Stimulated activated CD4-positive, alpha-beta T cell treated with anti-CD3 and anti-CD28 coated beads, Interleukin-4, amount 100 ng/mL, for 1 hour (primary cell): ENCODE measurements at places on chromosomes 11 and 22.

DNA sequence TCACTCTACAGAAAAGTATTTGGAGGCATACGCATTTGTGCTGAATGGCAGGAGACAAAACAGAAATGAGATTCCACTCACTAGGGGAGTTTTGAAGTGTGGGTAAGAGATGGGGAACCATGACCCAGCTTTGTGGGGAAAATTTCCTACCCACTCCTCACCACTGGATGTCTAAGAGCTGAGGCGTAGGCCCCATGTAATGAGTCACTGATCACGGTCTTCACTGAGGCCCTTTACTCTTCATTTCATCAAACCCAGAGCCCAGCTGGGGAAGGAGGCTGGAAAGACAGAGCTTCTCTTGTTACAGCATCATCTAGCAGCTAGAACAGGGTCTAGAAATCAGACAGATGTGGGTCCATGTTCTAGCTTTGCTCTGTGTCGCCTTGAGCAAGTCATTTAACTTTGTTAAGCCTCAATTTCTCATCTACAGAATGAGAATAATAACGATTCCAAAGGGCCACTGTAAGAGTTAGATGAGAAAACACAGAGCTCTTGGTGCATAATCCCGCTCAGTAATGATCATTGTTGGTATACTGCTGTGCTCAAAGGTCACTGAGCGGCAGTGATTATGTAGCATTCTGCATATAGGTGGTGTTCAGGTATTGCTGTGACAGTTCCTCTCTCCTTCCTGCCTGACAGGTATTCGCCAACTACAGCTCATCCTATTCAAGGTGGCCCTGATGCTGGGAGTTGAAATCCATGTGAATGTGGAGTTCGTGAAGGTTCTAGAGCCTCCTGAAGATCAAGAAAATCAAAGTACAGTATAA is 97.2 kb downstream of the MICAL2 start:
- peak; percentile 29 for DNase-seq

DNA sequence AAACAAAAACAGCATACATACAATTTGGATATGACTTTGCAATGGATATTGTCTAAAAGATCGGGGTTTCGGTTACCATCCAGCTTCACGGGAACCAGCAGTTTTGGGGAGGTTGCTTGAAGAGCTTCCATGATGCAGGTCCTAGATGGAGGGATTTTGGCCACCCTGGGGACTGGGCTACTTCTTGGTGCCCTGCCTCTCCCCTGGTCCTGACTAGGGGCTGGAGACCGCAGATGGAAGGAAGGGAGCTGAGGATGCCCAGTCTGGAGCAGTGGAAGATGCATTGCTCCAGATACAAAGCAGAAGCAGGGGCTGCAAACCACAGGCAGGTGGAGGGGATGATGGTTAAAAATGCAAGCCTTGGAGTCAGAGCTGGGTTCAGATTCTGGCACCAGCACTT is 13.5 kb downstream of the SOX10 start:
- DNase-seq = no peak

- DNase-seq = no peak
Observed at GRCh38 chr11:65782816-65783228, 2.0 kb upstream of the AP5B1 start.

DNA sequence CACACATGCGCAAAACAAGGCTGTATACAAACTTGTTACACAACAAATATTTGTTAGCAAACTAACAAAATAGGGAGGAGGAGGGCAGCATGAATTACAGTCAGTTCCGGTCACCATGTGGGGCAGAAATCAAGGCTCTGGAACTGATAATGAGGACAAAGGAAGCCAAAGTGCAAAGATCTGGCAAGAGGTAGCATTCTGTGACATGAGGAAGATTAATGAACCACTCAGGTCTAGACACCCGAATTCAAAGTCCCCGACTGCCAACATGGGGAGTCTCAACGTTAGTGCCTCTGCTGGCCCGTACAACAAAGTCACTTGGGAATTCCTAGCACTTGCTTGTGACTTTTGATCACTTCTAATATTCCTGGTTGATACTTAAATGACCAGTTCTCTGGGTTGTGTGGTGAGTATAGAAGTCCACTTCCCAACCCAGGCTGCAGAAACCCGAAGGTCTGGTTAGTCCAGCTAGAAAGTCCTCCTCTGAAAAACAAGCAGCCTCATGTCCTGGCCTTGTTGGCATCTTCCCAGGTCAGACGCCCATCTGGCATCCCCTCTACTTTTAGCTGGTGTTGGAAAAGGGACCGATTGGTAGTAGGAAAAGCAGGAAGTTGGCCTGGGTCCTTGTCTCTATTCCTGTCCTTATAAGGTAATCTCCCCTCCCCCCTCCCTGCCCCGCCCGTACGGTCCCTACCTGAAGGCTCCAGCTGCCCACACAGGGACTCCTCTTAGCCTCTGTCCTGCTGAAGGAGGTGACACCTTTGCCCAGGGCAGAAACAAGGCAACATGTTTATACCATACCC is 1.6 kb downstream of the SUN2 start:
- no peak for DNase-seq

DNA sequence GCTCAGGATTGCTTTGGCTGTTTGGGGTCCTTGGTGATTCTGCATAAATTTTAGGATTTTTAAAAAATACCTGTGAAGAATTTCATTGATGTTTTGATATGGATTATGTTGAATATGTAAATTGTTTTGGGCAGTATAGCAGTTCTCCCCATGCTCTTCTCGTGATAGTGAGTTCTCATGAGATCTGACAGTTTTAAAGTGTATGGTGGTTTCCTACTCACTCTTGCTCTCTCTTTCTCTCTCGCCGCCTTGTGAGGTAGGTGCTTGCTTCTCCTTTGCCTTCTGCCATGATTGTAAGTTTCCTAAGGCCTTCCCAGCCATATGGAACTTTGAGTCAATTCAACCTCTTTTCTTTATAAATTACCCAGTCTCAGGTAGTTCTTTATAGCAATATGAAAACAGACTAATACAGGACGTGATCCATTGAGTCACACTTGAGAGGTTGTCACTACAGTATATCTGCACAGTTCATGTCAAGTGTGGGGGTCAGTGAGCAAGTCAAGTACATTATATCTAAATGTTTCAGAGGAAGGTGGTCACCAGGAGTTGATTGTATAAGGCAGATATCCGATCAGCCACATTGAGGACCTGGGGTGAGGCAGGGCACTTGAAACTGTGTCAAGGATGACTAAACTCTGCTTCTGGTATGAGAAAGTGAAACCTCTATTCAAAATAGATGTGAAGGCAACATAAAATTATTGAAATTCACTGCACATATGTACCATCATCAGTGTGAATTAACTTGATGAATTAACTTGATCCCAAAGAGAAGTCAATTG is 70.7 kb upstream of the CCDC179 start:
- DNase-seq = no peak

DNA sequence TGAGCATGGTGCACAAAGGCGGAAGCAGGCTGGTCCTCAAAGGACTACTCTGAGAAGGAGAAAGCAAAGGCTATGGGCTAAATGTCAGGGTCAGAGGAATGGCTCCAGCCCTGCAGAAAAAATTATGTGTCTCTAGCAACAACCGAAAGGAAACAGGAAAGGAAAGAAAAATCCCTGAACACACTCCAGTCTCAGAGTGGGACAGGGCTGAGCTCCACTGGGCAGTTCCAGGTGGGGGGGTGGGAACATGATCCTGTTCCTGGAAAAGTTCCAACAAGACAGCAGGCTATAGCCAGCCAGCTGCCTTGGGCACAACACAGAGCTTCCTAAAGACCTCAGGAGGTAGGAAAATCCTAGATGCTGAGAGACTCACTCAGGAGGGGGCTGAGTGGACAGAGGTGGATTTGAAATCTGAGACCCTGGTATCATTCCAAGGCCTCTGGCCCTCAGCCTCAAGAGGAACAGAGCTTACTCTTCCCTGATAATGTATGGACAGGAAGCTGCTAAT is 1088.2 kb downstream of the TBC1D22A start:
- DNase-seq = no peak

- DNase-seq = peak; percentile 84
Observed at GRCh38 chr22:19891317-19892256, 36.9 kb upstream of the GNB1L start.

GRCh38 chr11:2453436-2453835 is 8.6 kb downstream of the KCNQ1 start:
- no peak for DNase-seq

GRCh38 chr11:78195917-78196560 is 7.3 kb downstream of the USP35 start:
- DNase-seq = no peak

DNA sequence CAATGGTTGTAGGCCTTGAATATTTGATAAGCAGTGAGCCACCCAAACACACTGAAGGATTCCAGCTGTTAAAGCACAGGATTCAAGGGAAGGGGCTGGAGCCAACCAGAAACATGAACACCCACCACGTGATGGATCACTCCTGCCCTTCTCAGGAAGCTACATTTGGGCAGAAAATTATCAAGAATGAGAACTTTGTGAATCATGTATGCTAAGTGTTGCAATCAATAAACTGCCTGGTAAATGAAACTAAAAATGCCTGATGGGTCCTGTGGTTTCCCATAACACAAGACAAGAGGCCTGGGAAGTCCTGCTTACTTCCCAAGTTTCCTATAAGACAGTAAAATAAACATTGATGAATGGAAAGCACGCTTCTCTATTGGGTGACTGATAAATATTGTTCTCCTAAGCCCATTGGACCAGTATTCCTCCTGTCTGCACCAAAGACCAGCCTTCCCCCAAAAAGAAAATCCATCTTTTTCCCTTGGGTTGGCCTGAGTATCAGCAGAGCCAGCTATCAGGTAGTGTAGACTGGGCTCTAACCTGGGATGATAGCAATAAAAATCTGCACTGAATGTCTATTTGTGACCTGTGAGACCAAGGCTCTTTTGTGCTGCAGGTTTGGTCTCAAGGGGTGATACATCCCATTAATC is 98.4 kb downstream of the CCDC83 start:
- no peak for DNase-seq

- no peak for DNase-seq
Observed at GRCh38 chr22:49076300-49077035, 751.2 kb downstream of the BRD1 start.

DNA sequence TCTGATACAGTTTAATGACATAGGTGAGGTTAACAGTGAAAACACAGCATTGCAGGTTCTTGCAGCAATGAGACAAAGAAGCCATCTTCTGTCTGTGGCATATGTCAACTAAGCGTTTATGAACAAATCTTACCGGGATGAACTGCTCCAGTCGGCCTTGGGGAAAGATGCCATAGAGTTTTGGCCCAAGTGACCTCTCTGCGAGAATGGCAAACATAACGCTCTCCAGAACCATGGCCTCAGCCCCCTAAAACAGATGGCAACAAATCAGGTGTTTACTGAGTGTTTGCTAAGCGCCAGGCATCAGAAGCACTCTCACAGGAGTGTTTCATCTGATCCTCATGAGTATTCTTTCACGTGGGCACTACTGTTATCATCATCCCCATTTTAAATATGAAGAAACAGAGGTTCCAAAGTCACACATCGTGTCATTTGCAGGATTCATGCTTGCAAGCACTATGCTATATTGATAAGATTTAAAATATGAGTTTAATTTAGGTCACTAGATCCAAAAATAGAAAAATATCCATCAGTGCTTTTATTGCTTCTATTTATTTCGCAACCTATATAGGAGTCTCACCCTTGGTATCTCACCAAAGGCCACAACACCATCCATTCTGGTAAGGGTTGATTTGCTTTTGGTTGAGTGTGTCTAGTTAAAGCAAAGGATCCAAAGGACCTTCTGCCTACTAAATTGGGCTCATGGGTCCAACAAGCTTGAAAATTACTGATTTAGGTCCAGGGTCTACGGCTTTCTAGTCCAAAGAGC is 35.9 kb downstream of the TCIRG1 start:
- DNase-seq = no peak

DNA sequence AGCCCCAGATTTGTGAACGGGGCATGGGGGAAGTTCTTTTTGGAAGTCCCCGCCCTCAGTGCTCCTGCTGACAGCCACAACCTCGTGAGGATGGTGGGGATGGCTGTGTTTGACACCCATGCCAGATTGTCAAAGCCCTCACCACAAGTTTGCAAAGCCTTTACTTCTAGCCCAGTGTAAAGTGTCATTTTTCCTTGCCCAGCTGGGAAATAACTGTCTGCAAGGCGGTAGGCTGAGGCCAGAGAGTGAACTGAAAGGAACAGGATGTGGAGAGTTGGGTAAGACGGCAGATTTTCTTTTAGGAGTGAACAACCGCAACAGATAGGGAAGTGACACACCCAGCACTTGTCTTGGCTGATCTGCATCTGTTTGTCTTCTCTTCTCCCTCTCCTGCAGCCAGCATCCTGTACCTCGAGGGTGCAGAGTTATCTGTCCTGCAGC is 13.6 kb downstream of the IL17RA start:
- no peak for DNase-seq

DNA sequence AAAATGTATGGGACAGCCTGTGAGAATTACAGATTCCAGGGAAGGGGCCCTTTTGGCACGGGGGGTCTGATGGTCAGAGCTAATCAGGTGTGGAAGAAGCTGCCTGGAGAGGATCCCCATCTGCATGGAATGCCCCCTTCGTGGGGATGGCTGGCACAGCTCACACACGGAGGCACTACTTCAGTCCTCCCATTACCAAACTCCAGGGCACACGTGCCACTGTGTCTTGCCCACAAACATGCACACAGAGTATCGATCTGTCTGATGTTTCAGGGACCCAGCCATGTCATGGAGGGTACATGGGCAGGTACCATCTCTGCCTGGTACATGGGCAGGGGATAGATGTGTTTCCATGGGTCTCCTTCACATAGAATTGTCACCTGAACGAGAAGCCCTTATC is 14.7 kb downstream of the KCNQ1OT1 start:
- DNase-seq = no peak

DNA sequence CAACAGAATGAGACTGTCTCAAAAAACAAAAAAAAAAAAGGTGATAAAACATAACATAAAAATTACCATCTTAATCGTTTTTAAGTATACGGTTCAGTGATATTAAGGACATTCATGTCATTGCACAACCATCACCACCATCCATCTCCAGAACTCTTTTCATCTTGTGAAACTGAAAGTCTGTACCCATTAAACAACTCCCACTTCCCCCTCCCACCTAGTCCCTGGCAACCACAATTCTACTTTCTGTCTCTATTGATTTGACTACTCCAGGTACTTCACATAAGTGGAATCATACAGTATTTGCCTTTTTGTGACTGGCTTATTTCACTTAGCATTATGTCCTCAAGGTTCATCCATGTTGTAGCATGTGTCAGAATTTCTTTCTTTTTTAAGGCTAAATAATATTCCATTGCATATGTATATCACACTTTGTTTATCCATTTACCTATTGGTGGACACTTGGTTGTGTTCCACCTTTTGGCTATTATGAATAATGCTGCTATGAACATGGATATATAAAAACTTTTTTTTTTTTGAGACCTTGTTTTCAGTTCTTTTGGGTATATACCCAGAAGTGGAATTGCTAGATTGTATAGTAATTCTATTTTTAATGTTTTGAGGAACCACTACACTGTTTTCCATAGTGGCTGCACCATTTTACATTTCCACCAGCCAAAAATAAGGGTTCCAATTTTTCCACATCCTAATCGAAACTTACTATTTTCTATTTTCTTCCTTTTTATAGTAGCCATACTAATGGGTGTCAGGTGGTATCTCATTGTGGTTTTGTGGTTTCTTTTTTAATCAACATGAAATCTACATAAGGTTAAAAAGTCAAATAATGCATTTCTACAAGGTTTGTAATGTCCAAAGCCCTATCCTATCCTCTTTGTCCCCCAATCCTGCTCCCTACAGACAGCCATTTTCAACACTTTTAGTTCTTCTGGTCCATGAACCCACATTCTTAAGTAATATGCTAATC is 23.4 kb upstream of the PIK3C2A start:
- DNase-seq = peak; percentile 20
